ENCODE measurements at places on chromosomes 5 and 9. TPM values are rescaled to one million over a fixed set of nuclear protein-coding genes. Genes with fewer than 3 reads are reported as not detected.
A peak's percentile ranks its signal among the peaks of the same experiment; 100 is the strongest.

- no peak for DNase-seq
These were observed 1.1 kb downstream of the ARL10 start for GRCh38 chr5:176366232-176366894.

DNA sequence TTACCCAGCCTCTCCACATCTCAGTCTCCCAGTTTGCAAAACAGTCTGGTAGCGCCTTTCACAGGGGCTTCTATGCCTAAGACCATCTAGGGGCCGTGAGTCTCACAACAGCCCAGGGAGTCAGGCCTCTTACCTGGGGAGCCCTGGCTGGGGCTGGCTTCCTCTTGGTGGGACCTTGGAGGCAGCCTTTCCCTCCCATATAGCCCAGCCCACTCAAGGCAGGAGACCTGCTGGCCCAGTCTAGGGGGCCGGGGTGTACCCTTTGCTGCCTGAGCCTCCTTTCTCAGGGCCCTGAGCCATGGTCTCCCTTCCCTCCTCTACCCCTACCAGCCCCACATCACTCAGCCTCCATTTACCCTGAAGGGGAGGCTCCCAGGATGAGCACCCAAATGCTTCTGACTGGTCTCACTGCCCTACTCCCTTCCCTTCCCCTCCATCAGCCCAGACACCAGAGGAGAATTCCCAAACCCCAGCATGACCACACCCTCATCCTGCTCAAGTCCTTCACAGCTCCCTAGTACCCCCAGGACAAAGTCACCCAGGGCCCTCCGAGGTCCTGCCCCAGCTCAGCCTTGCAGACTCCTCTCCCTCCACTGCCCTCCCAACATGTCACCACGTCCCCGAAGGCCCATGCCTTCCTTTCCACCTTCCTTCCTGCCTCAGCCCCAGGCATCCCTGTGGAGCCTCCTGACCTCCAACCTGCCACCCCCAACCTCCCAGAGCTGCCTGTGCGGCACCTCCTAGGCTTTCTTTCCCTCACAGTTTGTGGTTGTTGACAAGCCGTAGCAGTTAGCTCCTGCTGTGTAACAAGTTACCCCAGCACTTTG lies 55.3 kb downstream of the BARX1 start:
- no peak for DNase-seq

The BTNL9 gene
- 6.7 TPM for polyA plus RNA-seq

The PELO gene
- 28.7 TPM for polyA plus RNA-seq

- DNase-seq = no peak
These were observed 134.6 kb downstream of the BRINP1 start for GRCh38 chr9:119234636-119235035.

DNA sequence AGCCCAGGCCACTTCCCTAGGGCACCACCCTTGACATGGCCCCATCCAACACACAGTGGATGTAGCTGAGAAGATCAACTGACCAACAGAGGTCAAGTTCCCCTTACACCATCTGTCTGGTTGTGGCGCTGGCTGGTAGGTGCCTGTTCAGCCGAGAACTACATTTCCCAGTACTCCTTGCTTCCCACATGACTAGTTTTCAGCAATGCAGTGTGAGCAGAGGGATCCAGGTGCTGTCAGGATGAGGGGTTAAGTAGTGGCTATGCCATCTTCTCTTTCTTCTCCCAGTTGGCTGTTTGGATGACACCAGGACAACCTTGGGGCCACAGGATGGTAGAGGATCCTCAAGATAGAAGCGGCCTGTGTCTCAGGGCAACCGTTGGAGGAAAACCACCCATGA lies 48.6 kb upstream of the SH3PXD2B start:
- DNase-seq = no peak

The FBP2 gene
- polyA plus RNA-seq = not detected

The CRAT gene
- 31.3 TPM for polyA plus RNA-seq

The ACSL6 gene
- 1.7 TPM for polyA plus RNA-seq

- DNase-seq = no peak
These were observed 159.6 kb downstream of the TLE4 start for GRCh38 chr9:79731171-79731890.

- DNase-seq = no peak
These were observed 100.3 kb downstream of the KIF4B start for GRCh38 chr5:155113888-155114287.

GRCh38 chr5:11126844-11127243 lies 365.8 kb upstream of the DAP start:
- no peak for DNase-seq

DNA sequence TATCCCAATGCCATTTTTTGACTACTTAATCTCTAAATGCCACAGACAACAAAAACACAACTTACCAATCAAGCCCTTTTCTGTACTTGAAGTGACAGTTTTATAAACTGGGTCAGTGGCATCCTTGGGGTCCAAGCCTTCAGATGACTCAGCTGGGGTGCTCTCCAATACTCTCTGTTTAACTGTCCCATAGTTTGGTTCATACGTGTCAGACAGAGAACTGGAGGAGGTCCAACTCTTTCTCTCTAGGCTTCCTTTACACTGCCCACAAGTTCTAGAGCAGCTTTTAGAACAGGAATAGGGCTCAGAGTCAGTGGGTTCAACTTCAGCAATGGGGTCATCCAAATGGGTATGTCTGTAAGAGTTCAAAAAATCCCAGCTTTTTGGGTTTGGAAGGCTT lies 166.9 kb downstream of the CDC42SE2 start:
- no peak for DNase-seq

The TRIM41 gene
- 39.0 TPM for polyA plus RNA-seq

DNA sequence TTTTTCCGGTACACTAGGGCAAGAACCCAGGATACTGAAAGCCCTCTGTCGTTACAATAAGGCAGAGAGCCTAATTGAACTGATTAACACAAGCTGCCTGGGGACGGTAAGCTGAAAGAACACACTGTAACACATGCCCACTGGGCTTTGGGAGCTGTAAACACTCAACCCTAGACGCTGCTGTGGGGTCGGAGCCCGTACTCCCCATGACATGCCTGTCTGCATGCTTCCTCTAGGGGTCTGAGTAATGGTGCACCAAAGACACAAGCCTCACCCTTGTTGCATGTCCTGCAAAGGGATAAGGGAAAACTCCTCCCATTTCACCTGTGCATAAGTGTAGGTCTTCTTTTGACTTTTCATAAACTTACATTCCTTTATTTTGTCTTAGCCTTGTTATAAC lies 194.0 kb downstream of the FBXL7 start:
- no peak for DNase-seq

DNA sequence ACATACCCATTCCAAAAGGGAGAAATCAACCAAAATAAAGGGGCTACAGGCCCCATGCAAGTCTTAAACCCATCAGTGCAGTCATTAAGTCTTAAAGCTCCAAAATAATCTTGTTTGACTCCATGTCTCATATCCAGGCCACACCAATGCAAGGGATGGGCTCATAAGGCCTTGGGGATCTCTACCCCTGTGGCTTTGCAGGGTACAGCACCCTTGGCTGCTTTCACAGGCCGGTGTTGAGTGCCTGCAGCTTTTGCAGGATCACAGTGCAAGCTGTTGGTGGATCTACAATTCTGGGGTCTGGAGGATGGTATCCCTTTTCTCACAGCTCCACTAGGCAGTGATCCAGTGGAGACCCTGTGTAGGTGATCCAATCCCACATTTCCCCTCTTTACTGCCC lies 5.0 kb upstream of the SPINK14 start:
- no peak for DNase-seq

- DNase-seq = no peak
These were observed 193.3 kb downstream of the DIRAS2 start for GRCh38 chr9:90449213-90449925.

The ADAMTS13 gene
- 14.0 TPM for polyA plus RNA-seq

DNA sequence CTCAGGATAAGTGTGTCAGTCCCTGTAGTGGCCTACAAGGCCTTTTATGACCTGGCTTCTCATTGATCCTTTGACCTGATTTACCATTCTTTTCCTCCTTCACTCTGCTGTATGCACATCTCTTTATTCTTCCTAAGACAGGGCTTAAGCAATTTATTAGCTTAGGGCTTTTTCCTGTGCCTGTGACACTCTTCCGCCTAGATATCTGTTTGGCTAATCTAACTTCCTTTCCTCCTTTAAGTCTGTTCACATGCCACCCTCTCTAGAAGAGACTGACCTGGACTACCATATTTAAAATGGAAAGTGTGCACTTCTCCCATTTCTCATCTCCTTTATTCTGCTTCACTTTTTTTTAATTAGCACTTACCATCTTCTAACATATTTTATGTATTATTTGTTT lies 29.1 kb downstream of the FOCAD start:
- DNase-seq = no peak

DNA sequence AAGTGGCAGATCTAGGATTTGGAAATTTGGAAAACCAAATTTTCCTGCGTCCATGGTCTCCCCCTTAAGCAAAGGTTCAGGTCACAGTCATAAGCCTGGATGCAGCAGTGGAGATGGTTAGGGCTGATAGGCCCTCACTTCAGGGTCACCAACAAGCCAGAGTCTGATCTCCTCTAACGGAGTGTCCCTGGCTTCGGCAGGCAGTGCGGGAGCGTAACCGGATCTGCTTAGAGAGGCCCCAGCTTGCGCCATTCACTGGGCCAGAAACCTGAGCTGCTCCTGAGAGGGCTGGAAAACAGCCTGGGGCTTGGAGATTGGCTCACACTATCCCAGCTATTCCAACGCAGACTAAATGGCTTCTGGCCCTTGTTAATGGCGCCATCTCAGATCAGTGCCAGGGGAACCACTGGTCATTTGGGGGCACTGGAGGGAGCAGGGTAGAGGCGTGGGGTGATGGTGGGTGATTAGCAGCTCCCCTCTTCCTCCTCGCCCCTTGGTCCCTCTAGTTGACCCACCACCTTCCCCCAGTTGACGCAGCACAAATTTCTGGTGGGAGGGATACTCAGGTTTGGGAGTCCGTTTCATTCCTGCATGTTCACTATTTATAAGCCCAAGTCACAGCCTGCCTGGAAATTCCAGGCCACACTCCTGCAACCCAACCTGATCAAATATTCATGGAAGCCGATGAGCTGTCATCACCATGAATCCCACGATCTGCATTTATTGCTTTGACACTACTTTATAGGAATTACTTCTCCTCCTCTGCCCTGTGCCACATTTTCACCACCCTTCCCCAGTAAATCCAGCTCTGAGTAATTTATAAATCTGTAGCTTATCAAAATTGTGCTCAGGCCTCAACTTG lies 134.6 kb upstream of the CPEB4 start:
- peak; percentile 59 for DNase-seq

- DNase-seq = no peak
These were observed 55.2 kb upstream of the PSD2 start for GRCh38 chr5:139740138-139740991.

DNA sequence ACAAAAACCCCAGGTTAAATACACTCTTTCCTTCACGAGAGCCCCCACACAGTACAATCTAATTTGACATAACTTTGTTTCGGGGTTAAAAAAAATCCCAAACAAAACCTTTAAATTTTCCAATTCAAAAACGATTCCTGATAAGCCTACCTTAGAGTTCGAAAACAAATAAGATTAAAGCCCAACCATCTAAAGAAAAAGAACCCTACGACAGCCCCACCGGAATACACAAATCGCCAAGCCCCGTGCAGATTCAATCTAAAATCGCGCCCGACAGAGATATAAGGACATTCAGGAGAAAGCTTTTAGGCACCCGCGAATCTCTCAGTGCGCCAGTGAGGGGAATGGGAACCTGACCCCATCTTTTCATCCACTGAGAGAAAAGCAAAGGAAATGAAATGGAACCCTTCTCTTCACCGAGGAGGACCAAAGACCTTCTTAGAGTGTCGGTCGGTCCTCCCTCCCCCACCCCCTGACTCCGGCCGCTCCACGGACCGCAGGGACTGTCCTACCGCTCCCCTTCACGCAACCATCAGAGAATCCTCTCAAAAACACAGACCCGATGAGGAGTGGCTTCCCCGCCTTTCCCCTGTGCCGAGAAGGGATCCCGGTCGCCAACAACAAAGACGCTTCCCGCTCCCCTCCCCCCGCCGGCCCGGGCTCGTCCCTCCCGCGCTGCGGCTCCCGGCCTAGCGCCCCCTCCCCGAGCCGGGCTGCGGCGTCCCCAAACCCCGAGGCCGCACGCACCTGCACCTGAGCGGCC lies 925 bp downstream of the ABHD17B start:
- DNase-seq = peak; percentile 52

The WDR31 gene
- 7.5 TPM for polyA plus RNA-seq

DNA sequence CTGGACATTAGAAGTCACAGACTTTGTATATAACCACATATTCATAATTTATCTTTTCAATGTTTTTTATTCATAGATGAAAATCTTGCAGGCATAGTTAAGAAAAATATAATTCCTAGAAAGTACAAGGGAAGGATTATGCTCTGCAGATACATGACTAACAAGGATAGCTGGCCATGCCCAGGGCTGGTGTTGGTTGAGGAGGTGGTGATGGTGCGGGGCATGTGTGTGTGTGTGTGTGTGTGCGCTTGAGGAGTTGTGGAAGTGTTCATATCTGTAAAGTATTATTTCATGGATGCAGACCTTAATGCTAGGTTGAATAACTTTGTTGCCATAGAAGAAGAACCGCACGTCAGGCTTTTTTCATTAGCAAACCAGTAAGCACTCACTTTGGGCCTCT lies 1.3 kb downstream of the S1PR3 start:
- DNase-seq = no peak

DNA sequence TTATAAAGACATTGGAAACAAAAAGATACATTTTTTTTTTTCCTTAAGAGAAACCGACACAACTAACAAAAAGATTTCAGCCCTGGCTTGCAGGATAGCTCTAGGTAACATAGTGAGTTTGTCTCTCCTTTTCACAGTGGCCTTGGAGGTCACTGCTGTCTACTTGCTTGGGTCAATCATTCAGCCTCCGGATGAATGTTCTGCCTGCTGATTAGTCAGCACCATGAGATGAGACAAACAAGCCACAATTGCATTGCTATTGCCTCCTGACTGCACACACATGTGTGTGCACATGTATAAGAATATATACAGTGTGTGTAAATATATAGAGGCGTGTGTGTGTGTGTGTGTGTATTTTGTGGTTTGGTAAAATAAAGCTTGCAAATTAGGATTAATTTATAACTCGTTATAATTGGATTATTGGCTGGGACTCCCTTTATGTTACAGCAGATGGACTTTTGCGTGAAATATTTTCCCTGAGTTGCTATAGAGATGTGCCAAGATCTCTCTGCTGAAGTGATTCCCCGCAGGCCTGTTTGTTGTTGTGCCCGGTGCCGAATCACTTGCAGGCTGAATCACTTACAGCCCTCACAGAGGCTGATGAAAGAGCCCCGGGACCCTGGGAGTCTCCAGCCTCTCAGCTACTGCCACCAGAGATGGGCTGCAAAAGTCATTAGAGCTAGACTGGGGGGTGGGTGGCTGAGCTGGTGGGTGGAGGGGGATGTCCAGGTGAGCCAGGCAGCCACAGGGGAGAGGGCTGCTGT lies 161.2 kb downstream of the FGF18 start:
- DNase-seq = no peak

- no peak for DNase-seq
These were observed 60.6 kb downstream of the TNFSF15 start for GRCh38 chr9:114745108-114745848.

DNA sequence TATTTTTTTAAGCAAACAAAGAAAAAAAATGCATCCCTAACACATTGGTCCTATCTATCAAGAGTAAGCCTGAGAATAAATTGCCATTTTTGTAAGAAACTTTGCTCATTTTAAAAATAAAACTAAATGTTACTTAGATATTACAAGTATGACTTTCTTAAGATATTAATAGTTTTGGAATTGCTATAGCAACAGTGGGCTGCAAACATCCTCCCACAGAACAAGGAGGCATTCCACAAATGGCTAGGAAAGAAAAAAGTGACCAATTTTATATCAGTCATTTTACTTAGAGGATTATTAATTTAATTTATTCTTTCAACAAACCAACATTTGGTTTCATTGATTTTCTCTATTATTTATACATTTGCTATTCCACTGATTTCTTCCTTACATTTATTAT lies 63.7 kb downstream of the LURAP1L start:
- DNase-seq = no peak

The N4BP3 gene
- polyA plus RNA-seq = 4.0 TPM

The TLX3 gene
- not detected for polyA plus RNA-seq

- DNase-seq = no peak
These were observed 142.5 kb downstream of the DENND1A start for GRCh38 chr9:123787416-123787815.

The COMMD10 gene
- polyA plus RNA-seq = 38.4 TPM
